ENCODE measurements at places on chromosomes 1 and 21. TPM values are rescaled to one million over a fixed set of nuclear protein-coding genes. Genes with fewer than 3 reads are reported as not detected.

- no peak for DNase-seq
These were observed 65.9 kb downstream of the WDR64 start for GRCh38 chr1:241717975-241718374.

DNA sequence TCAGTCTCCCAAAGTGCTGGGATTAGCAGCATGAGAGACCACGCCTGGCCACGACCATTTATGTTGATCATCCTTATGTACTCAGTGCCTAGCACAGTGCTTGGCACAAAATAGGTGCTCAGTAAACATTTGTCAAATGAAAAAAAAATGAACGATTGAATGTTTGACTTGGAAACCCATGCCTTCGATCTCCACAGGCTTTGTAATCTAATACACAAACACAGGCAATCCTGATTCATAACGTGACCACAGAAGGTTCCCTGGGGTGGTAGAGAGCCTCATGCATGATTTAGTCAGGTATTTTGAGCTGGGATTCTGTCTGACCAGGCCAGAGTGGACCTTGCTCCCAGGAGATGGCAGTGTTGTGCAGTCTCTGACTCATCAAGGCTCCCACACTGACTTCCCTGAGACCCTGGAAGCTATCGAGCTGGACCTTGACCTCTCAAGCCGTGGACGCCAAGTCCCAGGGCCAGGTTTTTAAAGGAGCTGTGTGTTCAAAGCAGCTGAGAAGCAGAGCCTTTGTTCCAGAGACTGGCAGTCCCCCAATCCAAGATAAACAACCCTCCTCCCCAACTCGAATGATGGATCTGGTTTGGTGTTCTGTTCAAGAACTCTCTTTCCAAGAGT, 81.1 kb downstream of the PGM1 start:
- peak; percentile 92 for DNase-seq

DNA sequence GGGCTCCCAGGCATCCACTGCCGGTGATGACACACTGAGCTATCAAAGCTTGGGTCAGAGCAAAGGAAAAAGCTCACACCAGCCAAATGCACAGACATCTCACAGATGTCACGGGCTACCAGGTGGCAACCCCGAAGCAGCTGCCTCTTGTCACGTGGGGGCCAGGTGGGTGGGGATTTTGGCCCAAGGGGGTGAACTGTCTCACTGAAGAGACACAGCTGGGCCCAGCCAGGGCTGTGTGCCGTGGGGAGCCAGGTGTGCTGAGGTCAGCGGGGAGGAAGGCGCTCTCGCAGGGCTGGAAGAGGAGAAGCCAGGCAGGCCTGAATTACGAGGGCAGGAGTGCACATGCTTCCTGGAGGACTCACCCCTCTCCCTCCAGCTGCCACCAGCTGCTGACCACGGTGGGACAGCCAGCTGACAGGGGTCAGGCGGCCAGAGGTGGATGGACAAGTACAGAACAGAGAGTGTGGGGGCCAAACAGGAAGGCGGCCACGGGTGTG, 32.4 kb downstream of the KCNN3 start:
- DNase-seq = no peak

- no peak for DNase-seq
These were observed 133.9 kb downstream of the ATG4C start for GRCh38 chr1:62917805-62918204.

DNA sequence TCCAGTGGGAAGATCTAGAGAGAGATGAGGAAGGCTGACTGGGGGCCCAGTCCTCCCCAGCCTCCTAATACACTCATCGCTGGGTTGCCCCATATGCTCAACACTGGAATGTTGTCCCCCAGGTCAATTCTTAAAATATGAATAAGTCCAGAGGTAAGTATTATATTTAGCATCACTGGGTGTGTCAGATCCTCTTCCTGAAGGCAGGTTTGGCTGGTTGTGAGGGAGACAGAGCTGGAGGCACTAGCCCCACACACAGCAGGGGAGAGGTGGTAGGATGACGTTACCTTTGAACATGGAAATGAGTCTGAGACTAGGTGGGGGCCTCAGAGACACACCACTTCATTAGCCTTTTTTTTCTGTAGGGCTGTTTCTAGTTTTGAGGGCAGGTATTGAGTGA, 42.6 kb downstream of the SLC44A3 start:
- no peak for DNase-seq

DNA sequence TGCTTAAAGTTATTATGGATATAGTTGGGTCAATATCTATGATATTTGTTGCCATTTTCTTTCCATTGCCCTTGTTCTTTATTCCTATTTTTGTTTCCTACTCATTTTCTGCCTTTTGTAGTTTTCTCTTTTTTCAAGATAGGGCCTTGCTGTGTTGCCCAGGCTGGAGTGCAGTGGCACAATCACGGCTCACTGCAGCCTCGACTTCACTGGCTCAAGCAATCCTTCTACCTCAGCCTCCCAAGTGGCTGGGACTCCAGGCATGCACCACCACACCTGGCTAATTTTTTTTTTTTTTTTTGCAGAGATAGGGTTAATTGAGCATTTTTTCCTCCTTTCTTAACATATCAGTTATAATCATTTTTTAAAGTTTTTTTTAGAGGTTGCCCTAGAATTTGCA, 92.7 kb downstream of the TOMM20 start:
- no peak for DNase-seq

- DNase-seq = no peak
These were observed 20.8 kb downstream of the TFF3 start for GRCh38 chr21:42294273-42294880.

GRCh38 chr1:1889847-1890505, 911 bp downstream of the GNB1 start:
- peak; percentile 40 for DNase-seq

DNA sequence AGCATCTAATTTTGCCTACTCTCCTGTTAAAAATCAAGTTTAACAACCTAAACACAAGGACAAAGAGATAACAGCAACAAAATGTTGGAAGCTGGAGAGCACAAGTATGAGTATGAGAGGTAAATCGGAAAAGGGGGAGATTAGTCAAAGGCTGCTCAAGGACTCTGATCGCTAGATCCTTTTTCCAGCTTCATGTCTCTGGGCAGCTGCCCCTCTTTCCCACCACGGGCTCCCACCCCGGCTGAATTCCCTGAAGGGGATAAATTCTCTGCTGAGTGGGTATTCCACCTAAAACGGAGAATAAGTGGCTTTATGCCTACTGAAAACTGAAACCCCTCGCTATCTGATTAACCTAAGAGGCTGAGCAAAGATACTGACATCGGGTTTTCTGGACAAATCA, 696 bp upstream of the CTBS start:
- no peak for DNase-seq

DNA sequence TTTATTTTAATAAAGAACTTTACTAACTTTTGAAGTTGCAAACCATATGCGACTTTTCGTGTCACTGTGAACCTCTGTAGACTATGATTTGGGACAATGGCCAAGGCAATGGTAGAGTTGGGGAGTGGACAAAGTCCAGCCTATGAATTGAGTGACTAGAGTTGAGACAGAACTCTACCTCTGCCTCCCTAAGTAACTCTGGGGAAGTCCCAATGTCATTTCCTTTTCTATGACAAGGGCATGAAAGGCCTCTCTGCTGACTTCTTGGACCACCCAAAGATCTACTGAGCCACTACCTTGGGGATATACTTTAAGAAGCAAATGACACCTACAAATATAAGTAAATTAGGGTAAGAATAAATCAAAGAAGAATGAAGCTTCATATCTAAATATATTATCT, 19.3 kb downstream of the BEND5 start:
- no peak for DNase-seq

EFCAB14 gene
- 35.3 TPM for total RNA-seq

DENND1B gene
- 8.4 TPM for total RNA-seq

DHDDS gene
- 28.5 TPM for total RNA-seq

C21orf91 gene
- total RNA-seq = 13.6 TPM

MIXL1 gene
- total RNA-seq = not detected

TAL1 gene
- total RNA-seq = under 0.01 TPM

AMY1C gene
- total RNA-seq = not detected

PLA2G2C gene
- not detected for total RNA-seq

C1orf141 gene
- total RNA-seq = not detected
